ENCODE measurements at places on chromosomes 2 and 18.

DNA sequence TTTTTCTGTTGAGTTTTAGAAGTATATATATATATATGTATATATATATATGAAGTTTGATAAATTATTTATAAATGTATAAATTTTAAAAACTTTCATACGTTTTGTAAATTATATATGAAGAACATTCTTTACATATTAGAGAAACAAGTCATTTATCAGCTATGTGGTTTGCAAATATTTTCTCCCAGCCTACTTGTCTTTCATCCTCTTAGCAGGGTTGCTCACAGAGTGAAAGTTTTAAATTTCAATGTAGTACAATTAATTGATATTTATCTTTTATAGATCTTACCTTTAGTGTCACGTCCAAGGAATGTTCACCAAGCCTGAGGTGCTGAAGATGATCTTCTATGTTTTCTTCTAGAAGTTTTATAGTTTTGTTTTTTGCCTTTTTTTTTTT, 78.3 kb upstream of the HS6ST1 start:
- no peak for DNase-seq

- no peak for DNase-seq
Observed at GRCh38 chr2:10402653-10403215, 45.4 kb downstream of the ODC1 start.

DNA sequence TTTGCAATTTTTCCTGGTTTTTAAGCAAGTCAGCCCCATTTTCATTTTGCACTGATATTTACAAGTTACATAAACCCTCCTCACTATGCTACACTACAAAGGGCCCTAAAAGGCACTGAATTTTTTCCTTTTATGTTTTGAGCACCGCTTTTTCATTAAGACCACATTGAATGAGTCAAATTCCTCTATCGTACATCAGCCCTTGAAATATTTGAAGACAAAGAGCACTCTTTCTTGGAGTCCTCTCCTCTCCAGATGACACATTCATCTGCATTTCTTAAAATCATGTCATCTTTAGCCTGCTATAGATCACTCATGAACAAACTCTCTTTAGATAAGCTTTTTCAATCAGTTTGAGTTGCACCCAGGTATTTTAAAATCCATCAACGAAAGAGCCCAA, 306.6 kb upstream of the SOX11 start:
- no peak for DNase-seq

DNA sequence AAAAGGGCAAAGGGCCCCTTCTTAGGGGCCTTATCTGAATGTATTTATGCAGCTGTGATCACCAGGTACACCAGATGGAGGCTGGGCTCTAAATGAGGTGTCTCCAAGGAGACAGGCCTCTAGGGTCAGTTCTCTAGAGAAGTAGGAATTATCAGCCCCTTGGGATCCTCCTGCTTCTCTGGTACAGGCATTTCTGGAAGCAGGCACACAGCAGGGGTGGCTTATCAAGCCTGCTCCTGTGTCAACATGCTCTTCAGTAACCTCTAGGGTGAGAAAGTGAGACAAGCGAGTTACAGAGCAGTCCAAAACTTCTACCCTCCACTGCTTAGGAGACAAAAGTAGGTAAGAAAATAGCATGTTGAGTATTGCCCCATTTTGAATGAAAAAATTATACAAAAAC, 13.8 kb downstream of the TPGS2 start:
- no peak for DNase-seq

DNA sequence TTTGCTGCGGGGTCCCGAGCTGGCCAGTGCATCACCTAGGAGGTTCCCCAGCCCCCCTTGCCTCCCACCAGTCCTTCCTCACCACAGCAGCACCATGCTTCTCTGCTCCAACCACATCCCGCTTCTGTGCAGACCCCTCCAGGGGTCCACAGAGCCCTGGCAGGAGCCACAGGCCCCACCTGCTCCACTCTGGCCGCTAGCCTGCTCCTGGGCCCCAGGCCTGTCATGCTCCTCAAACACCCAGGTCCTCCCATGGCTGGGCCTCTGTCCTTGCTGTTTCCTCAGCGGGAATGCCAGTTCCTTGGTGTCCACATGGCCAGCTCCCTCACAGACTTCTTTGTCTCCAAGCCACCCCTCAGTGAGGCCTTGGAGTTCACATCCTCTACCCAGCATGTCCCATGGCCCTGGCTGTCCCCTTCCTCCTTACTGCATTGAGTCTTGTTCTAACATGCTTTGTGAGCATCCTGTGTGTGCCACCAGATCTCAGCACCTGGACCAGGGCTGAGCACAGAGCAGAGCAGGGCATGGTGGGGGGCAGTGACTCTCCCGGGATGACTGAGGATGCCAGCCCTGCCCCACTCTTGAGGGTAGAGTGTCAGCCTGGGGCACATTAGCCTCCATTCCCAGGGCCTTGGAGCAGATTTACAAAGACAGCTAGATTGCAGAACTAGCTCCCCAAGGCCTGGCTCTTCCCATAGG, 201.0 kb upstream of the HS6ST1 start:
- DNase-seq, result no peak

DNA sequence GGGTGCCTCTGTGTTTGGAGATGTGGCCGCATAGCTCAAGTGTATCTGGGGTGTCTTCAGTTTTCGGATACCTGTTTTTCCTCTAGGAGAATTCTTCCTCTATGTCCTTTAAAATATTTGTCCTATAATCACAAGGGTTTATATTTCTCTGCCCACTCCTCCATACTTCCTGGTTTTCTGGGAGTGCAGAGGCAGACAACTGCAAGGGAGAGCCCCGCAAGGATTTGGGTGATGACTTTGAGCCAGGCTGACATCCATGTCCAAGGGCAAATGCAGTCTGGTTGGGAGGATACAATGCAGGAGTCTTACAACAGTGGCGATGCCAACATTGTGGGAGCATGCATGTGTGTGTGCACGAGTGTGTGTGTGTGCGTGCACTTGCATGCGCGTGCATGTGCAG, 2.1 kb downstream of the IL1RL1 start:
- DNase-seq, result no peak

DNA sequence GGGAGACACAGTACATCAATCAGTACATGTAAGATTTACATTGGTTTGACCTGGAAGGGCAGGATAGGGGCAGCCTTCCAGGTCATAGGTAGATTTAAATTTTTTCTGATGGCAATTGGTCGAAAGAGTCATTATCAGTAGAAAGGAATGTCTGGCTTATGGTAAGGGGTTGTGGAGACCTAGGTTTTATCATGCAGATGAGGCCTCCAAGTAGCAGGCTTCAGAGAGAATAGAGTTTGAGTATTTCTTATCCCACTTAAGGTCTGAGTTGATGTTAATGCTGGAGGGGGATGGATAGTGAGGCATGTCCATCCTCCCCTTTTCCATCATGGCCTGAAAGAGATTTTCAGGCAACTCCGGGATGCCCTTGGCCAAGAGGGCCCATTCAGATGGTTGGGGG, 60.7 kb downstream of the SPTBN1 start:
- no peak for DNase-seq

GRCh38 chr18:62200121-62200914, 13.3 kb downstream of the RELCH start:
- no peak for DNase-seq

DNA sequence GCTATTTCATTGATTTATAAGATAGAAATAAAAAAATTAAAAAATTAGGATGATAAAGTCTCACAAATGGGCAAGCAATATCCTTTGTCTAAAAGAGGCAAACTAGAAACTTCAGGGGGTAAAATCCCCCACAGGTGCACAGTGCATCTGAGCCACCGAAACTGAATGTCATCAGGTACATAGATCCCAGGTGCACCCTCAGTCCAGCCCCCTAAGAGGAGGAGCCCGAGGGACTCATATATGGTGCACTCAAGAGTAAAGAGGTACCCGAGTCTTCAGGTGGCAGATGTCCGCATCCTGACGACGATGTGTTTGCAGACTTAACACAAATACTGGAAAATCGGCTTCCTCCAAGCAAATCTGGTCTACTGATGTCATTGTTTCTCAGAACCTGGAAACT, 11.3 kb downstream of the QPCT start:
- DNase-seq, result no peak

DNA sequence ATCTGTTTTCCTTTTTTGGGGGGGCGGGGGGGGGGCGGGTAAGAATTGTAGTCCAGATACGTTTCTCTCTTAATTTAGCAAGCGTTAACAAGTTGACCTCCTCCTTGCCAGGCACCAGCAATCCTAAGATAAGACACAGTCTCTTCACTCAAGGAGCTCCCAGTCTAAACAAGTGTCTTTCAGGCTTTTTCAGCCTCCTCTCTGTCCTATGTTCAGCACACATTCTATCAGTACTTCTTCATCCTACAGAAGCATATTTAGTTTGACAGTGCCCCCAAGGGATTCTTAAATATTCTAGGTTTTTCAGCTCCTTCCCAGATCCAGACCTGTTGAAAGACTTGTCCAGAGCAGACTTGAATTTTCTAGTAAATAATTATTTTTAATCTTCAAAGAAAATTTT, 2.7 kb downstream of the PPP1CB start:
- DNase-seq, result no peak

- no peak for DNase-seq
Observed at GRCh38 chr2:62149708-62150107, 46.2 kb upstream of the B3GNT2 start.

- DNase-seq, result no peak
Observed at GRCh38 chr2:69030800-69031428, 17.9 kb downstream of the ANTXR1 start.

- DNase-seq, result no peak
Observed at GRCh38 chr18:29164993-29165599, 988.2 kb upstream of the CDH2 start.

- DNase-seq, result no peak
Observed at GRCh38 chr2:238387332-238387731, 39.4 kb upstream of the ASB1 start.

DNA sequence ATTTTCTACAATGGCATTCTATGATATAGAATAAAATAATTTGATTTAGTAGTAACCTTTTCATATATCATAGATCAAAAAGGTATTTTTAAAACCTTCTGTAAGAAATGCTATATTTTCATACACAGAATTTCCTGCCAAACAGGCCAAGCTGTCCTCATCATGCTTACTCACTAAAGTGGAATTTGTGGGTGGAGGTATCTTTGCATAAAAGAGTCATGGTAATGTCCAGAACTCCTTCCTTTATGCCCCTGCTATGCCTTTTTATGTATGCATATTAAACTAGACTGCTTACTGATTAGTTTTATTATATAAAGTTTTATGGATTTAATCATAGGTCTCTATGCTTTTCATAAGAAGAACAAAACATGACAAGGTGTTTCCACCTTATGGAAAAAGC, 27.5 kb upstream of the MARCHF7 start:
- no peak for DNase-seq

GRCh38 chr2:86417961-86418360, 23.2 kb upstream of the KDM3A start:
- no peak for DNase-seq

- DNase-seq, result no peak
Observed at GRCh38 chr2:13052547-13052946, 335.8 kb downstream of the TRIB2 start.

DNA sequence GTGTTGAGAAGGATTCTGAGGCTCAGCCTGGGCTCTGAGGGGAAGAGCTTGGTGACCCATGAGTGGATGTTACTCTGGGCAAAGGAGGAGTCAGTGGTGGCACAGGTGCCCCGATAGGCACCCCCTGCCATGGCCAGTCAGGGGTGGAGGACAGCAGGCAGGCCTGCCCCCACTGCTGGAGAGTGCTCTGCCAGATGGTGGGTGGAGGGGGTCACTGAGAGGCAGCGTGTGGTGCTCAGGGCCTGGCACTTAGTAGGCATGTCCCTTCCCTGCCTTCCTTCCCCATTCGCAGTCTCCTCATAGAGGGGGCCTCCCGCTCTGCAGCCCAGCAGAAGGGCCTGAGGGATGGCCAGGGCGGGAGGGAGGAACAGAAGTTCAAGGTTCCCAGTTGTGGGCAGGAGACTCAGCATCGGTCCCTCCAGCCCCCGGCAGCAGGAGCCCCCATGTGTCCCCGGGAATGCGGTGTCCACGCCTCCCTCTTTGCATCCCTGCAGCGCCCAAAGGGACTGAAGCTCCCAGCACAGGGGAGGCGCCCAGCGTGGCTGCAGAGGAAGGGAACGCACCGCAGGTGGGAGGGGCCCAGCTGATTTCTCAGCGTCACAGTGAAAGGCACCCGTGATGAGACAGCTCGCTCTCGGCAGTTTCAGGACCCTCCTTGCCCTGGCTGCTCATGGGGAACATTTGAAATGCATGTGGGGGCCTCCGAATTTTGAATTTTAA, 5.7 kb upstream of the SNED1 start:
- no peak for DNase-seq

DNA sequence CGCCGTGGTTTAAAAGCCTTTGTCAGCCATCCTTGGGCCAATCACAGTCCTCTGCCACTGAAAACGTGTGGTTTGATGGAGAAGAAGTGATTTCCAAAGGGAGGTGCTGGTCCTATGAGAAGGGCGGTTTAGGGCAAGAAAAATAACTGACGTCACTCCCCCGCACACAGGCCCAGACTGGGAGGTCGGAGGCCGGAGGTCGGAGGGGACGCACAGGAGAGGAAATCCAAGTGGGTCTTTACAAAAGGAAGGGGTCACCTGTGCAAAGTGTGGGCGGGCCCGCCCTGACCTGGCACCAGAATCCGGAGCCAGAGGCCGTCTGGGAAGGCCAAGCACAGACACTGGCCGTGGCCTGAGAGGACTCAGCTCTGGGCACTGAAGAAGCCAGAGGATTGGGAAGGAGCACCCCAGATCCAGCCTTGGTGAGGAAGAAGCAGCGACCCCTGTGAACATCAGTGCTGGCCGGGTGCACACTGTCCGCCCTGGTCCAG, 18.0 kb upstream of the KCNG2 start:
- DNase-seq, result no peak

GRCh38 chr2:106338043-106338442, 130.2 kb downstream of the RGPD3 start:
- no peak for DNase-seq

- peak; percentile 69 for DNase-seq
Observed at GRCh38 chr2:9757501-9758264, 85.6 kb upstream of the TAF1B start.

DNA sequence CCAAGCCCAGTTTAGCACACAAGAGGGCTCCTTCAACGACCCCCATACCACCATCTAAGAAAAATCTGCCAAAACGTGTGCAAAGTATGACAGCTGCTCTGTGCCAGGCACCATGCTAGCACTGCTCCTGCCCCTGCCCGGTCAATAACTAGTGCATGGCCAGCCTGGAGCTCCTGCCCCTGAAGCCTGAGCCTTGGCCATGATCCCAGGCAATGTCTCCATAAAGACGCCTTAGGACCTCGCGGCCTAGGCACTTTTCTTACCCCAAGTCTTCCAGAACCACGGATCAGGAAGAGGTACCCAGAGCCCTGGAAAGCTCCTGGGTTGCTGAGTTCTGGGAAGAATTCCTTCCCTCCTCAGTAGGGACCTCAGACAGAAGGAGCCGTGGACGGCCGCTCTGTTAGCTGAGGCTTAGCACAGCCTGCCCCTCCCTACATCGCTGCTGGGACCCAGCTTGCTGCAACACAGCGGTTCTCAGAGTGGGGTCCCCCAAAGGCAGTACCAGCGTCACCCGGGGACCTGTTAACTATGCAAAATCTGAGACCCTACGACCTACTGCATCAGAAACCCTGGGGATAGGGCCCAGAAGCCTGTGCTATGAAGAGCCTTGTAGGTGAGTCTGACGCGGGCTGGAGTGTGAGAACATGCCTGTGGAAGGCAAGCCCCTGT, 117.8 kb upstream of the TWIST2 start:
- DNase-seq, result no peak
